HL-60 (cell line): ENCODE measurements at places on chromosomes 16 and 17.

GRCh38 chr16:56048425-56049105 lies 142.7 kb upstream of the GNAO1 start:
- peak; percentile 25 for DNase-seq

DNA sequence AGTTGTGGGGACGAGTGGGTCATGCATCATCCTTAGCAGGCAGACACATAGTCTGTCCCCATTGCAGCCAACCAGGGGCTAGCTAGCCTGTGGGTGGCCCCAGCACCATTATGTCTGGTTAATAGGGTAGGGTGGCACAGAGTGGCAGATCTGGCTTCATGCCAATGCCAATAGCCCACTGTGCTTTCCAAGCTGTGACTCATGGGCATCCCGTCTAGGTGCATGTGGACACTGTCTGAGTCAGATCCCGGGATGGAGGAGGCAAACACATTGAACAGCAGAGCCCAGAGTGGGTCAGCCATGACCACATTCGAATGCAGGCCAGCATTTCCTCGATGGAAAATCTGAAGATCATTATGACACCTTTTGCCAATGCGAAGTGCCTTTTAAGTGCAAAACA lies 2.5 kb downstream of the HS3ST2 start:
- DNase-seq, result no peak

- peak; percentile 82 for DNase-seq
Measured at GRCh38 chr16:641326-642188, at the start of gene MCRIP2. MCRIP2 (plus strand) TSS chr16:641828; CDS start chr16:641992, 164 bp downstream.

DNA sequence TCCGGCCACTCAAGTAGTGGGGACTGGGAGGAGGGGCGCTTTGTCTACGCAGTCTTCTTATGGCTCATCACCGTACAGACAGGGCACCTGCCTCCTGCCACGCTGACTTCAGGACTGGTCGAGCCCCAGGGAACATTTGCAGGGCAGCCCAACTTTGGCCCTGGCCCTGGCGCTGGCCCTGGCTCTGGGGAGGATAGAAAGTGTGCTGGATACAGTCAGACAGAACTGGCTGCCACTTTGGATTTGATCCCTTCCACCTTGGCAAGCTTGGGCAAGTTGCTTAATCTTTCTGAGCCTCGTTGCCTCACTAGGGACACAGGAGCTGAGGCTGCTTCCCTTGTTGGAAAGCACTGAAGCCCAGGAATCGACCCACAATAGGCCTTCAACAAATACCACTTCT lies 13.6 kb downstream of the LGALS9 start:
- no peak for DNase-seq

GRCh38 chr16:50294955-50295354 lies 28.6 kb downstream of the ADCY7 start:
- DNase-seq, result no peak
